Choroid plexus epithelial cell (primary cell): ENCODE measurements at places on chromosomes 5 and 9.

GRCh38 chr9:5893591-5894236 is 3.0 kb downstream of the MLANA start:
- DNase-seq: peak; percentile 23

DNA sequence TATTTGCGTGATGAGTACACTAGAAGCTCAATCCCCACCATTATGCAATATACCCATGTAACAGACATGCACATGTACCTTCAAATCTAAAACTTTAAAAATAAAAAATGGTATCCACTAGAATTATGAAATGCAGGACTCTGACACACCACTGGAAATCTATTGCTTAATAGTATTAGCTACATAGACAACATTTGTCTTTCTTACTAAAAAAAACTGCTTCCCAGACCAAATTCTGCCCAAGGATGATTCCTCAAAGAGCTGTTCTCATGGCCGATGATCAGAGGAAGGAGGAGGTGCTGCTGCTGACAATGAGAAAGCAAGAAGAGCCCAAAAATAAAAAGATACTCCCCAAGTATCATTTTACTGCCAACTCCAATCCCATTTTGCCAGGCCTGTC is 67.2 kb downstream of the TTC39B start:
- no peak for DNase-seq

DNA sequence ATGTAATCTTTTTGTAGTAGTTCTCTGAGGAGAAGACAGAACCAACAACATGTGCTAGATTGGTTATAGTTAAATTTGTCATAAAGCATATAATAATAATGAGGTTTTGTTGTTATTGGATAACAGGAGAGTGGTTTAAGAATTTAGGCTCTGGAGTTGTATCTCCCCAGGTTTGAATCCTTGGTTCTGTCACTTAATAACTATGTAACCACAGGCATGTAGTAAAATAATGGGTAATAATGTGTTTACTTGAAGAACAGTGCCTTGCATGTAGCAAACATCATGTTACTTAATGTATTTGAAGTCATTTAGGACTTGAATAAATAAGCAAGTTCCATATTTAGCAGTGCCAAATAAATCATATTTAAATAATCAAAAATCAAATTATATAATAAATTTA is 55.8 kb downstream of the NSD1 start:
- DNase-seq: peak; percentile 56

GRCh38 chr5:50923768-50924494 is 257.5 kb downstream of the PARP8 start:
- DNase-seq: no peak

DNA sequence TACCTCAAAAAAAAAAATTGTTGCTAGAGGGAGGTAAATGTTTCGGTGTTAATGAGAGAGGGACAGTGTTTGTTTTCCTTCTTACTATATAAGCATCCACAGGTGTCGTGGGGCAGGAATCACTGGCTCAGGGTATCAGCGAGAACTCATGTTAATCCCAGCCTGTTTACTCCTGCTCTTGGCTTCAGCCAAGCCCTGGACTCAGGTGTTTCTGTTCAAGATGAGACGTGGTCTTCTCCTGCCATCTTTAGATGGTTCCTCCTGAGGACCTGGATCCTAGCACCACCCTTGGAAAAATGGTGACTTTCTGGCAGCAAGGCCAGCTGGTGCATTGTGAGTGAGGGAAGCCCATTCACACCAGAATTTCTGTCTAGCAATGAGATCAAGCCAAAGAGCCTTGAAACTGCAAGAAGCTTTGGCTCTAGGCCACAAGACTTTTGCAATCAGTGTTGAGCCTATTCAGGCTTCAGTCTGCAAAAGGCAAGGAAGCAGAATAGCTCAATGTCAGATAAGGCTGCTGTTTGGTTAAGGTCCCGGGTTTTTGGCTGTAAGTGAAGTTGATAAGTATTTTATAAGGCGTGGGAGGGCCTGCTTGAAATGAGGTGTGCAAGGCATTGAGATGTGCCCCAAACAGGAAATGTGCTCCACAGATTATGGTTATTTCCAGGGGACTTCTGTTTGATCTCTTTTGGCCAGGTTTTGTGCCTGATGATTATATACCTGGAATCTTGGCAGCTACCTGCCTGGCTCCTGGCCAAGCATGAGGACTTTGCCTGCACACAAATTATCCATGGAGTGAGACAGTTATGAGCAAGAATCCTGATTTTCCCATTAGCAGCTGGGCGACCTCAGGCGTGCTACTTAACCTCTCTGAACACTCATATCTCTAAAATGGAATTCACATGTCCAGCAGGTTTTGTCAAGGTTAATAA is 99.8 kb downstream of the TENT4A start:
- peak; percentile 57 for DNase-seq

GRCh38 chr5:67680099-67680498 is 483.5 kb upstream of the CD180 start:
- DNase-seq: no peak

DNA sequence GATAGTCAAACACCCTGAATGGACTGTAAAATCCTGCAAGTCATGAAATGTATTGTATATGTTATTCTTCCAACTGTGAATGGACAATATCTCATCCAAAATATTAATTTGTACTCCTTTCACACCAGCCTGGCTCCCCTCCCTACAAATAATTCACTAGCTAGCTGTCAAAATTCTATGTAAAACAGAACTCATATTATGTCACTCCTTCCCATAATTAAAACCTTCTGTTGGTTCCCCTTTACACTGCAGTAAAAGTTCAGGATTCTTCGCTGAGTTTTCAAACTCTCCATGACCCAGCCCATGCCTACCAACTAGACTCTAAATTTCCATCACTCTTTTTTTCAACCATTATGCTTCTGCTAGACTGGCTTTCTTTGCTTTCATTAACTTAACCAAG is 857.1 kb downstream of the TAF11L14 start:
- no peak for DNase-seq

- DNase-seq: peak; percentile 45
Measured at GRCh38 chr9:38371495-38371894, 21.0 kb upstream of the ALDH1B1 start.
